Fibroblast of lung (primary cell): ENCODE measurements at places on chromosomes 13 and 19.

- no peak for DNase-seq
Measured at GRCh38 chr13:87444135-87444534, 227.0 kb upstream of the SLITRK5 start.

GRCh38 chr13:113651511-113652403, 6.2 kb downstream of the ATP4B start:
- DNase-seq, result no peak

GRCh38 chr19:45071969-45072790, 4.1 kb downstream of the ZNF296 start:
- no peak for DNase-seq

DNA sequence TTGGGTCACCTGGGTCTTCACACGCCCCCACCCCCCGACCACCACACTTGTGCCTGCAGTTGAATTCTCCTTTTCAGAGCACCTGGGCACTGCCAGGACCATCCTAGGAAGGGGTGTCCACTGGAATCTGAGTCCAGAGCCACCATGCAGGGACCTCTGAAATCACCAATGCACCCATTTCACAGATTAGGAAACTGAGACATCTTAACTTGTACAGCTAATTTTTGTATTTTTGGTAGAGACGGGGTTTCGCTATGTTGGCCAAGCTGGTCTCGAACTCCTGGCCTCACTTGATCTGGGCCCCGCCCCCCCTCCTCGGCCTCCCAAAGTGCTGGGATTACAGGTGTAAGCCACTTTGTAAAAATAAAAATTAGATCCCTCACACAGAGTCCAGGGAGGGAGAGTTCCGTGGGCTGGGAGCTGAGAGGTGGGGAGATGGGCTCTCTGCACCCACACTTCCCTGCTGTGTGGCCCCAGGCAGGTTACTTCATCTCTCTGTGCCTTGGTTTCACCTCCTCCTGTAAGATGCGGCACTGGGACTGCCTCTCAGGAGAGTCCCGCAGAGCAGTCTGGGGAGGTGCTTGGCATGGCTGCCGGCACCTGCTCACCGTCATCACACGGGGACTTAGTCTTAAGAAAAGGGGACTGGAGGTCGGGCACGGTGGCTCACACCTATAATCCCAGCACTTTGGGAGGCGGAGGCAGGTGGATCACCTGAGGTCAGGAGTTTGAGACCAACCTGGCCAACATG, 45.9 kb upstream of the C19orf12 start:
- DNase-seq, result no peak

DNA sequence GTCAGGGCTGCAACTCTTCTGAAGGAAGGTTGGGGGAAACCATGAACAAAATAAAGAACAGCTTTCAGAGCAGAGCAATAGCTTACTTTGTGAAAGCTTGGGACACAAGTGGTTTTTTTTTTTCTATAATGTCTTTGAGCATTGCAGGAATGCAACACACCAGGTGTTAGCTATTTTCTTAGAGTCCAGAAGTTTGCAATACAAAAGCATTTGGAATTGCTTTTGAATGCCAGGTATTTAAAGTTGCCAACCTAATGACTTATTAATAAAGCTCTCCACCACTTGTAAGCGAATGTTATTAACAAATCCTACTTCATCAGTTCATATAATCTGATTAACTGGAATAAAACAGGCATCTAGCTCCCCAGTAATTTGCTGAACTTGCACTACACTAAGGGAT, 172.6 kb downstream of the NUFIP1 start:
- no peak for DNase-seq

DNA sequence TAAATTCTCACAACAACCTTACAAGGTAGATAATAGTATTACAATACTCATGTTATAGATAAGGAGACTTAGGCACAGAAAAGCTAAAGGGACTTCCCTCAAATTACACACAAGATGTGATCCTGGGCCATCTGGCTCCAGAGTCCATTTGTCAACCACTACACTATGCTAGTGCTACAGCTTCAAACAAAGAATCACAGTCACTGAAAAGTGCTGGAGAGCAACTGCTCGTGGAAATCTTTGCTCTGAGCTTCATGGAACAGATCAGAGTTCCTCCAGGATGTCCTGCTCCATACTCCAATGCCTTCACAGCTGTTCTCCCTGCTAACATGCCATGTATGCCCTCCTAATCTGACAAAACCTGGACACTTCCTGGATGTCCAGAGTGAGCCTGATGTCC, 271.2 kb downstream of the ENOX1 start:
- DNase-seq, result no peak

DNA sequence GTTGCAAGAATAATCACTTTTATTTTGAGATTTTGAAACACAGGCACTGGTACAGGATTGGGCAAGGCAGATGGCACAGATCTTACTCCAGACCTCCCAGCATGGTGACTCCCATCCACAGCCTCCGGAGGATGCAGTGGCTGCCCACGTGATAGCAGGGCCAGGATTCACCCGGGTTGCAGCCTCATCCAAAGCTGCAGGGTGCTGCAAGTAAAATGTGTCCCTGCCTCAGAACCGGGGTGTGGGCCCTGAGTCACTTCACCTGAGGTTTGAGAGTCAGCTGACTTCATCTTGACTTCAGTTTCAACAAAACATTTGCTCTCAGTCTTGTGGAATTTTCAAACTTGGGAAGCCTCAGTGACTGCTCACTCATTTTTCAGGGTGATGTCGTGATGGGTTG, 201.9 kb downstream of the FGF9 start:
- no peak for DNase-seq

DNA sequence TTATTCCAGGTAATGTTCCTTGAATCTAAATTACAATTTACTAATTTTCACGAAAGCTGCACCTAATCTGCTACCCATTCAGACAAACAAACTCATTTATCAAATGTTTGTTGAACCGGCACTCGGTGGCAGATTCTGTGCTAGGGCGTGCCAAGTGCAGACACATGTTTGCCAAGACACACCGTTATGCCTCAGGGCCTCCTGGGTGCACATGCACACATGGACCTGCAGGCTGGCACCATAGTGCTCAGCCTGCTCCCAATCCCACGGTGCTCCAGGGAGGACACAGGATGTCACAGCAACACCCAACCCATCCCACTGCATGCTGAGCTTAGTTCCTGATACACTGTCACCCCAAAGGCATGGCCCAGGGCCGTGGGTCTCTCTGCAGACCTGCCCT, 7.7 kb downstream of the SCGB2B2 start:
- no peak for DNase-seq

GRCh38 chr13:81207231-81207630, 866.3 kb upstream of the SPRY2 start:
- no peak for DNase-seq

- no peak for DNase-seq
Measured at GRCh38 chr13:19890030-19890429, 26.6 kb upstream of the ZMYM5 start.

DNA sequence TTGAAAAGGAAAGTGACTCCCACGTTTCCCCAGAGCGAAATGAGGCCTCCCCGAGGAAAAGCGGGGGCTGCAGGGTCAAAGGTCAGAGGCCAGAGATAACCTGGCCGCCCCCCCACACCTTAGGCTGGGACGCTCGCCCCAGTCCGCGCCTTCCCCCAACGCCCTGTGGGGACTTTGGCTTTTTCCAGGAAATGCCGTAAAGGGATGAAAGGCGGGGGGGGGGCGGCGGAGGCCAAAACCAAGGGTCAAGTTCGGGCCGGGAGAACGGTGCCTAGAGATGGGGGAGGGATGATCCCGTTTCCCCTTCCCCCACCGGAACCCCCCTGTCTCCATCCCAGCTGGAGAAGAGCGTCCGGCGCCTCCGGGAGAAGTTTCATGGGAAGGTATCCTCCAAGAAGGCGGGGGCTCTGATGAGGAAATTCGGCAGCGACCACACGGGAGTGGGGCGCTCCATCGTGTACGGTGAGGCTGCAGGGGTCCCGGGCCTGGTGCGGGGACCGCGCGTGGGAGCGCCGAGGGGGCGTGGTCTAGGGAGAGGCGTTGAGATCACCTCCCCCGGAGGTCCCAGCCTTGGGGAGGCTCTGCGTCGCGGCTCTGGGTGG, 575 bp downstream of the SHFL start:
- no peak for DNase-seq

DNA sequence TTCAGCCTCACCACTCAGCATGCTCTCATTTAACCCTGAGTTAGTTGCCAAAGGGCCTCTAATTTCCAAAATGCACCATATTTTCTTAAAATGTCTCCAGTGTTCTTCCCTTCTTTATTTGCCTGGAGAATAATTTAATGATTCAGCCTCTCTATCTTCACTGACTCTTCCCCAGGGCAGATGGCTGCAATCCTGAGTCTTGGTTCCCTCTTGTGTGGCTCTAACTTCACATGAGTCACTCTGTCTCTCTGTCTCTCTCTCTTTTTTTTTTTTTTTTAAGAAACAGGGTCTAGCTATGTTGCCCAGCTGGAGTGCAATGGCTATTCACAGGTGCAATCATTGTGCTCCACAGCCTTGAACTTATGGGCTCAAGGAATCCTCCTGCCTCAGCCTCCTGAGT, 251.4 kb downstream of the VWA8 start:
- DNase-seq, result no peak

DNA sequence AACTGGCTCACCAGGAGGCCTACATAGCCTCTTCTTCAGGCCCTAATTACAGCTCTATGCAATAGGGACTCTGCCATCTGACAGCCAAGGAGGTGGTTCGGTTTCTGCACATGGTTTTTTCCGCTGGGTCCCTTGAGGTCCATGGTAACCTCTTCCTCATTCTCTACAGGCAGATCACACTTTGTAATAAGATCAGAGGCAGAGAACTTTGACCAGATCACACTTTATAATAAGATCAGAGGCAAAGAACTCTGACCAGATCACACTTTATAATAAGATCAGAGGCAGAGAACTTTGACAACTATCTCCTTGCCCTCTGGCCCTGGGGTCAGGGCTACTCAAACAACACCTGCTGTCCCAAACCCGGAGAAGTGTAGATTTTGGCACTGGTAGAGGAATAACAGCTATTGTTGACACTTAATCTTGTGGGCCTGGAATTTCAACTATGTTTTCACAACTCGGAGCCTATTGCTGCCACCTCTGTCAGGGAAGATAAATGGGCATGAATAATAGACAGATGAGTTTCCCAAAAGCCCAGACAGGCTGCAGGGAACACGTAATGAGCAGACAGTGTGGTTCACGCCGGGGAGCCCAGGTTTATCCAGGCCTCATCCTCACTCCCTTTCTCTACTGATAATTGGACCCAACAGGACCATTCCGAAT, 246.1 kb downstream of the UQCRFS1 start:
- DNase-seq, result no peak

DNA sequence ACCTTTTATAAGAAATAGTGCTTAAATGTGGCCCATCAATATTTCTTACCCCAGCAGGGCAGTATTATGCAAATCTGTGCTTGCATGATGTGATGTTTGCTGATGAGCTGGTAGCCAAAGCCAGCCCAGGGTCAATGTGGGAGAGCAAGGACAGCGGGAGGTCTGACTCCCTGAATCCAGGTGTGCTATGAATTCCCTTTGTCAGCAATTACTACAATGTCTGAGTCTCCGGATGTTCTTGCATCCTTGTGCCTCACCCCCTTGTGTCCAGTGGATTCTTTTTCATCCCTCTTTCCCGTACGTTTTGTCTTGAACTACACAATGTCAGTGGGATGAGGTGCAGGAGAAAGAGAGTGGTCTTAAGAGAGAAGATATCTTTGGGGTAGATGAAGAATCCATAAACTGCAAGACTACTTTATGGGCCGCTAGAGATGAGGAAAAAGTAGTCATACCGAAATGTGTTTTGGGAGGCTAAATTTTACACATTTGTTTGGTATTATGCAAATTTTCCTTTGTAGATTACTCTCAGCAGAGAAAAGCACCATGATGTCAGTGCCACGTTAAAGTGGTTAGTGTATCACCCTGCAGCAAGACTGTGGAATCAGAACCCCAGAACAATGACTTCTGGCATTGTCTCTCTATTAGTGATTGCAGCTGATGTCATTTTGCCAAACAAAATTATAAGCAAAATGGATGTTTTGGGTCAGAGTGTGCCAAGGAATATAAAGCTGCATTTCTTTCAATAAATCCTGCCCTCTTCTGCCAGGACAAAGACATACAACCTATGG, 53.5 kb upstream of the TSHZ3 start:
- no peak for DNase-seq

DNA sequence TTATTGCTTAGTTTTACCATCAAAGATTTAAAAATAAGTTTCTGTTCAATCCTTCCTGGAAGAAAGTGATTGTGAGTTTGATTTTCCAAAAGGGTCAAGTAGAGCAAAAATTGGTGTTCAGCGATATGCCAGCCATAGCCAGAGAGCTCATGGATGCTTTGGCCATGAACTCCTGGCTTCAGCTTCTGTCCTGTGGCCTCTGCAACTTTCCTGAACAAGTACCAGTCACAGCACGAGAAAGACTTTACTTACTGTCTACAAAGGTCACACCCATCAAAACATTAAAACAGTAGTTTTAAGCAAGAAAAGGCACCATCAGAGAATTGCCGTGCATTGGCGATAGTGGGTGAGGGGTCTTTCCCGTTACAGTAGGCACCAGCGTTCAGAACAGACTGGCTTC, 753.0 kb upstream of the SGCG start:
- no peak for DNase-seq

DNA sequence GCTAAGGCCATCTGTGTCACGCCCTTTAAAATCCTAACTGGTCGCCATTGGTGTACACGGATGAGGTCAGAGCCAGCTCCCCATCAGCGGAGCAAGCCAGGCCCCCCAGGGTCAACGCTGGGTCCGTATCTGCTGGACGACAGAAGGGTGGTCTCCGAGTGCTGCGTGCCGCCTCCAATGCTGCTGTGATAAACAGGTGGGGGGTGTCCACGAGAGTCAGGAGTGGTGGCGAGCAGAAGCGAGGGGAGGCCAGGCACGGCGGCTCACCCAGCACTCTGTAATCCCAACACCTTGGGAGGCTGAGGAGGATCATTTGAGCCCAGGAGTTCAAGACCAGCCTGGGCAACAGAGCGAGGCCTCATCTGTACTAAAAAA, 30.8 kb upstream of the CACTIN start:
- DNase-seq, result no peak
